ENCODE measurements at places on chromosomes 7 and 10.

- DNase-seq = no peak
Observed at GRCh38 chr7:50709151-50709550, 73.5 kb downstream of the GRB10 start.

- no peak for DNase-seq
Observed at GRCh38 chr7:37092548-37092947, 356.1 kb downstream of the ELMO1 start.

DNA sequence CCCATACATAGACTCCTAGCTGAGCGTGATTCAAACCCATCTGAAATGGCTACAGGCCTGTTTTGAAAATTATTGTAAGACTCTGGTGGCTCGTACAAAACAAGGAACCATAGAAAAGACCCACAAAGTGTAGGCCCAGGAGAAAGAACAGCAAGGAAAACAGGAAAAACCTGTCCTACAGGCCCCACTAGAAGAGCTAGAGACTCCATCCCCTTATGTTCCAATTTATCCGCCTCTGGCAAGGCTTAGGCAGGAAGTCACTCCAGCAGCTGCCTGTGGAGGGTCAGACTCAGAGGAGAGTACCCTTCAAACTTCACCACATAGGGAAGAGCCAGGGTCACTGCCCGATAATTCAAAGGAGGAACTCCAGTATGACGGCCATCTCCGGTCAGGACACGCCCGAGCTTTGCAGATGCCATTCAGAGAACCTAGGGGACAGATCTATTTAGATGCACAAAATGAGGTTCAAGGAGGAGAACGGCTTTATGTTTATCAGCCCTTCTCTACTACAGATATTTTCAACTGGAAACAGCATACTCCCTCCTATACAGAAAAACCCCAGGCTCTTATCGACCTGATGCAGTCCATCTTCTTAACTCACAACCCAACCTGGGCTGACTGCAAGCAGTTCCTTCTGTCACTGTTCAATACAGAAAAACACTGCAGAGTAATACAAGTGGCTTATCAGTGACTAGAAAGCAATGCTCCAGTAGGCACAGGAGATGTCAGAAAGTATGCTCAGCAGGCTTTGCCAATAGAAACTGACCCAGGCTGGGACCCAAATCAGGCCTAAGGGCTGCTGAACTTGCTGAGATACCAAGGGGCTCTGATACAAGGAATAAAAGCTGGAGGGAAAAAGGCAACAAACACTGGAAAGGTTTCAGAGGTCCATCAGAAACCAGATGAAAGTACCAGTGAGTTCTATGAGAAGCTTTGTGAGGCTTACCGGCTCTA, 8.6 kb upstream of the ZNF33B start:
- DNase-seq = no peak

GRCh38 chr10:69311309-69311708, 33.0 kb downstream of the HK1 start:
- DNase-seq = no peak

- DNase-seq = no peak
Observed at GRCh38 chr10:117472872-117473271, 69.7 kb upstream of the EMX2 start.

DNA sequence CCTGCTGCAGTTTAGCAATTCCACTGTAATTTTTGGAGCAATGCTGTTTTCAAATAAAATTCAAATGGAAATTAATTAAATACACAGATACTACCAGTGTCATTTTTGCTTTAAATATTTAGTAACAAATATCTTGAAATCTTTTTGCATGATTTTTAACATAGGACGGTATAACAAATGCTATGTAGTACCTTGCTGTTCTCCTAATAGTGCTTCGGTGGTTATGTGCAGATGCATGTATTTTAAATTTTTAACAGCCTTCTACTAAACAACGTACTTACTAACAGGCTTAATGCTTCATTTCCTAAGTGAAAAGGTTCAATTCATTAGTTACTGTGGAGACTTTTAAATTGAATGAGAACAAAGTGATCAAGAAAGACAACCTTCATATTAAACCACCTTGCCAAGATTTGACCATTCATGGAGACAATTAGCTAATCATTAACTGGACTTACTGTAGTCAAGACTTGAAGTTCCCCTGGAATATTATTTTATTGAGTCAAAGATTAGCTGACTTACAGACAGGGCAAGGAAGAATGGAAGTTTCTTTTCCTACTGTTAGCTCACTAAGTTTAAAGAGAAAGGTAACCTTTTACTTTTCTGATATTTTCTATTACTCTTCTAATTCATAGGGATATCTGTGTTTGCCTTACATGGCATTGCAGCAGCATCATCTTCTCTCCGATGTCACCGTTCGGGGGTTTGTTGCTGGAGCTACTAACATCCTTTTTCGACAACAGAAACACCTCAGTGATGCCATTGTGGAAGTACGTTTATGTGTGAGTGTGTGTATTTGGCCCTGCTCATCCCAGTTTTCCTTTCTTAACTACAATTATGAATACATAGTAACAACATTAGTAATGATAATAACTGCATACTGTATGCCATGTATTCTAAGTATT, 74.3 kb downstream of the AVL9 start:
- no peak for DNase-seq

DNA sequence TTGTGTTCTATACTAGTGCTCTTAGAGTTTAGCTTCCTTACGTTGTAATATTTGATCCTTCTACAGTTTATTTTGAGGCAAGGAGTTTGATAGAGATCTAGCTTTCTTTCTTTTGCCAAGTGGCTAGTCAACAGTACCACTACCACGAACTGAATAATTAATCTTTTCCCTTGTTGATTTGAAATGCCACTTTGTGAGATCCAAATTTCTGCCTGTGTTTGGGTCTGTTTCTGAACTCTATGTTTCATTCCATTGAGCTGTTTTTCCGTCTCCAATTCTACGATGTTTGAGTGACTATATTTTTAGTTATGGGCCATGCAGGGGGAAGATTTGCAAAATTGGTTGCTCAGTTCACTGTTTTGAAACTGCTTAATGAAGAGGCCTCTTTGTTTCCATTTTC, 134.7 kb downstream of the KIAA1217 start:
- DNase-seq = no peak

GRCh38 chr7:106064771-106065574, 47.1 kb downstream of the SYPL1 start:
- no peak for DNase-seq

GRCh38 chr7:35253710-35254495, at the start of gene TBX20:
TBX20 (minus strand) TSS chr7:35254100; CDS start chr7:35253620, 480 bp downstream.
- DNase-seq = no peak

DNA sequence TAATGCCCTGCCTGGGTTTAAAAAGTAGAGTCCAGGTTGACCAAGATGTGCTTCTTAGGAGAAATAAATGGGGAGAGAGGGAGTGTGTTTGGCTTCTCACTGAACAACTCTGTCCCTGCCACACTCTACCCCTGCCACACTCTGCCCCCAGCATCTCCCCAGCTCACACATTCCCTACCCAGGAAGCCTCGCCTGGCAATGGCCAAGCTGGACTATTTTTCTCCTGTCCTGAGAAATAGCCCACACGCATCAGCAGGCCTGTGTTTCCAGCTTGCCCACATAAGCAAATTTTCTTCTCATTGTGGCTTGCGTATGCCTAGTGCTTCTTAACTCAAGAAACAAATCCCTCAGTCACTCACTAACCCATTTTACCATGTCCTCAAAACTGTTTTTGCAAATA, 1.8 kb downstream of the LRRC18 start:
- no peak for DNase-seq

DNA sequence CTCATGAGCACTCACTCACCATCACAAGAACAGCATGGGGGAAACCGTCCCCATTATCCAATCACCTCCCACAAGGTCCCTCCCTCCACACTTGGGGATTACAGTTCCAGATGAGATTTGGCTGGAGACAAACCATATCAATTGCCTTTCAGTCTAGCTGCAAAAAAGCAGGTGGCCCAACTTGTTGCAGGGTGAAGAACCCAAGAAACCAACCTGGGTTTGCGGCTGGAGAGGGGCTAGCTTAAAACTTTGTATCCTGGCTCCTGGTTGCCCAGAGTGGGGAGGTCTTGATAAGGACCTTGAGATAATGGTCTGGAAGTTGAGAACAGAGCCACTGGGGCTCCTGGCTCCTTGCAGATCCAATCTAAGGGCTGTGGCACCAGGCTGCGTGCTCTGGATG, 122.8 kb upstream of the PCBD1 start:
- DNase-seq = no peak

GRCh38 chr7:83796760-83797159, 147.8 kb upstream of the SEMA3E start:
- DNase-seq = no peak

GRCh38 chr10:47406870-47407691, 23.0 kb upstream of the ZNF488 start:
- DNase-seq = no peak

DNA sequence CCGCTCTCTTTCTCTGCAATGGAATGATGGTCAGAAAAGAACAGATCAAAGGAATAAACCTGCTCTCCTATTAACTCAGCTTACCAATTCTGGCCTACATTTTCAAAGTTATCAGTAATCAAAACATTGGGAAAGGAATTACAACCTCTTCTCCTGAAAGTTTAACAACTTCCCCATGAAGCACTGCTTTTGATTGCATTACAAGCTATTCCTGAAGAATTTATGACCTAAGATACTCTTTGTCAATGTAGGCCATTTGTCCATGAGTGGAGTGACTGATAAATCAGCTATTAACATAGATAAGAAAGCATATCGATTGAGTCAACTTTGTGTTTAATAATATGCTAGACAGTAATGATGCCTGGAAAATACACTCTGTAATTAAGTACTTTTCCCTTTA, 271.7 kb upstream of the C7orf33 start:
- DNase-seq = no peak

DNA sequence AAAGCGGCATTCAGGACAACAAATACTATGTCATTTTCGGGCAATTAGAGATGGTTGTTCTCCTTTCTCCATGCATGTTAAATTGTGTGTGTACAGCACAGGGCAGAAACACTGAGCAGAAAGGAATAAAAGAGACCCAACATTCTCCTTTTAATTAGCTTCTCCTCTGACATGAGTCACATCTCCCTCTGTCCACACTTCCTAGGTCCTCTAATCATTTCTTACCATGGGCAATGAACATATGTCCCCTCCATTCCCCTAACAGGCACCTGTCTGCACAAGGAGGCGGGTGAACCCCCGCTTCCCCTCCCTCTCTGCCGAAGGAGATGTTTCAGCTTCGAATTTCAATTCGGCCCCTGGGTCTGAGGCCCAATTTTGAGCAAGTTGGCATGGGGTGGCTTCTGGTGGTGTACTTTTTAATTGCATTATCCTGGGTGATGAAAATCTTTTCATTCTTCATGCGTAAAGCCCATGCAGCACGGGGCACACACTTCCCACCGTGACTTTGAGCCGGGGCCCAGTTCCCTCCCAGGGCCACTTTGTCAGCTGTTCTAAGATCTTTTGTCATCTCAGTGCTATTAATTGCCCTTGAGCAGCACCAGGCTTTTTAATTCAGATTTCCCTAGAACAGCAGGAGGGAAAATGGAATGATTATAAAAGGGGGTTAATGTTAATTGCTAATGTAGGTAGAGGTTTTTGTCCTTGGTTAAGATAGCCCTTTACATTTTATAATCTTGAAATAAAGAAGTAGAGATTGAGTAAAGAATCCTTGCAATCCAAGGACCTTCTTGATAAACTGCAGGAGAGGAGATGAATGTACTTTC, 219.5 kb upstream of the NRP1 start:
- DNase-seq = no peak

GRCh38 chr7:906776-907157, 30.4 kb downstream of the GET4 start:
- DNase-seq = no peak

- DNase-seq = no peak
Observed at GRCh38 chr10:31962826-31963588, 34.4 kb upstream of the ARHGAP12 start.

DNA sequence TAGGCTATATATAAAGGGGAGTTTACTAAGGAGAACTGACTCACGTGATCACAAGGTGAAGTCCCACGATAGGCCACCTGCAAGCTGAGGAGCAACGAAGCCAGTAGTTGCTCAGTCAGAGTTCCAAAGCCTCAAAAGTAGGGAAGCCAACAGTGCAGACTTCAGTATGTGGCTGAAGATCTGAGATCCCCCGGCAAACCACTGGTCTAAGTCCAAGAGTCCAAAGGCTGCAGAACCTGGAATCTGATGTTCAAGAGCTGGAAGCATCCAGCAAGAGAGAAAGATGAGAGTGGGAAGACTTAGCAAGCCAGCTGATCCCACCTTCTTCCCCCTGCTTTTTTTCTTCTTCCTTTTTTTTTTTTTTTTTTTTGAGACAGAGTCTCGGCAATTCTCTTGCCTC, 27.0 kb upstream of the GSDME start:
- no peak for DNase-seq

Data from SHP77 treated with DMSO at 0.1 percent for 48 hours (cell line).